ENCODE measurements at places on chromosomes 4 and X.

DNA sequence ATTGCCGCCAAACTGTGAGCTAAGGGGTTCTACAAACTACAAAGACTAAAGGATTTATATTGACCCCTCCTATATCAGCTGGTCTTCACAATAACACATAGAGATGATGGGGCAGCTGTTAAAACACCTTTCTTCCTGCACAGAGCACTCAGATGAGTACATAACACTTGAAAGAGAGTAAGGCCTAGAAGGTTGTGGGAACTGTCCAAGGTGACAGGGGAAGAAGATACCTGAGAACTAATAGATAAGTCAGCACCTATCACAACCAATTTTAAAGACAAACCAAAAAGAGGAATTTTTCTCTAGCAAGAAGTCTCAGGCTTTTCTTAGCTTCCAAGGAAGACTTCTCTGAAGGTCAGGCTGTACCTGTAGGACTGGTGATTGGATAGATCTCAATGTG lies 19.1 kb upstream of the CXCL6 start:
- DNase-seq, result no peak

- DNase-seq, result no peak
Observed at GRCh38 chrX:41153957-41154356, 68.7 kb downstream of the USP9X start.

- no peak for DNase-seq
Observed at GRCh38 chr4:138611721-138612120, 369.6 kb upstream of the SLC7A11 start.

DNA sequence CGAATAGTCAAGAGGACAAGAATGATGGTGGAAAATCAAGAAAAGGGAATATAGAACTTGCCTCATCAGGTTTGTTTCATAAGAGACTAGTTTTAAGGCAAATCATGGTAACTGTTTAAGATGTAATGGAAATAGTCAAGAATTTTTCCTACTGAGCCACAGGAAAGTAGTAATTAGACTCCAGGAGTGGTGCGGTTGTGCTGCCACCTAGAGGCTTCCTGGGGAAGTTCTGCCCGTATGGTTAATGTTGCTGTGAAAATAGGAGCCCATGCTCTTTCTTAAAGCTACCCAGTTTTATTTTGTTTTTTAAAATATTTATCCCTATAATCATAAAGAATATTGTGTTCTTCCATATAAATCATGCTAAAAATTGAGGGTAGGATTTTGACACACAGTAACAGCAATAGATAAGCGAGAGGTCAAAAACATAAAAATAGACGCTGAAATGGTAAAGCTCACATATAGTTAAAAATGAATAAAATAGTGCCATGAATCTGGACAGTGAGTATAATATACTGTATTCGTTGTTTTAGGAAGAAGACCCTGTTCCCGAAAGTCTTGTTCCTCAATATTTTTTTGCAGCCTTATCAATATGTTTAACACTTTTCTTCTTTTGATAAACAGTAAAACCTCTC lies 87.0 kb downstream of the PHOX2B start:
- no peak for DNase-seq

- no peak for DNase-seq
Observed at GRCh38 chr4:139108567-139109128, 68.4 kb downstream of the ELF2 start.

GRCh38 chrX:32571579-32571978 lies 639.8 kb downstream of the DMD start:
- no peak for DNase-seq

- DNase-seq, result no peak
Observed at GRCh38 chr4:101853028-101853427, 62.5 kb downstream of the BANK1 start.

GRCh38 chr4:76007089-76007862 lies at the start of gene CXCL9:
CXCL9 (minus strand) TSS chr4:76007509; CDS start chr4:76007449, 60 bp downstream.
- no peak for DNase-seq

DNA sequence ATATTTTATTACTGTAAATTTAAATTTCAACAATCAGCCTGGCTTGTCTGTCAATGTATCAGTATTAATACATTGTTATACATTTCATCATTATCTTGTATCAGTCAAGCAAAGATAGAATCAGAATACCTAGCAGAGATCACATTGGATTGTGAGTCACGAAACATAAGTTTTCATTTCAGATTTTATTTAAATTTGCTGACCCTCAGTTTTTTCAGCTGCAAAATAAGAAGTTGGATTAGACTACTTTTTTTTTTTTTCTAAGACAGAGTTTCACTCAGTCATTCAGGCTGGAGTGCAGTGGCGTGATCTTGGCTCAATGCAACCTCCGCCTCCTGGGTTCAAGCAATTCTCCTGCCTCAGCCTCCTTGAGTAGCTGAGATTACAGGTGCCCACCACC lies 33.4 kb upstream of the NKX3-2 start:
- DNase-seq, result no peak

DNA sequence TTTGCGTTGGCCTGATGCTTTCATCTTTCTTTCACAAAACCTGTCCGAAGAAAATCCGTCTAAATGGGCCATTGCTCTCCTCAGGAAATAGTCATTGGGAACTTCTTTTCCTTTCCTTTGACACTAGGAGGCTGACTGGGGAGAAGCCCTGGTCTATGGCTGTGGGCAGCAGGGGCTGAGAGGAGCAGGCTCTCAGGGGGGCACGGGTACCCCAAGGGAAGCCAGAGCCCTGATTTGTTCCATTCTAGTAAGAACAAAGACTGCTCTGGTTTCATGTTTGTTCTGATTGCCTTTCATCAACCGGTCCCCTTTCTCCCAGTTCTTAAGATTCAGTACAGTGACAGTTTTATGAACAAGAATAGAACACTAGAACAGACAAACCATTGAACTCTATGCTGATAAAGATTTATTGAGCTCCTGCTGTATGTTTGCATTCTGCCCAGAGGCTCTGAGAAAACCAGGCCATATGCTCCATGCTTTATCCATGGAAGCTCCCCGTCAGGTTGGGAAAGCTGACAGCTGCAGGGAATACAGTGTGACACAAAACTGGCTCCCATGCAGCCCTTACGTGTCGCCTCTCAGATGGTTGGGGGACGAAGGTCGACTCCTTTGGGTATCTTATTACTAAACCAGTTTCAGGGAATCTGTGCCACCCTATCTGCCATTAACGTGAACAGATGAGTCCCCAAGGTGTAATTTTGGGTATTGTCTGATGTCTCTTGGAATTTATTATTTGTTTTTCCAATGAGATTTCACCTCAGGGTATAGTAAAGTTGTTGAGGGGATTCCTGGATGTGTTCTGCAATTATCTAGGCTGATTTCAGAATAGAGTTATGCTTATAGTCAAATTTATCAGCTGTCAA lies 72.4 kb upstream of the MSANTD1 start:
- no peak for DNase-seq

GRCh38 chr4:65635051-65635821 lies 35.1 kb downstream of the EPHA5 start:
- no peak for DNase-seq

DNA sequence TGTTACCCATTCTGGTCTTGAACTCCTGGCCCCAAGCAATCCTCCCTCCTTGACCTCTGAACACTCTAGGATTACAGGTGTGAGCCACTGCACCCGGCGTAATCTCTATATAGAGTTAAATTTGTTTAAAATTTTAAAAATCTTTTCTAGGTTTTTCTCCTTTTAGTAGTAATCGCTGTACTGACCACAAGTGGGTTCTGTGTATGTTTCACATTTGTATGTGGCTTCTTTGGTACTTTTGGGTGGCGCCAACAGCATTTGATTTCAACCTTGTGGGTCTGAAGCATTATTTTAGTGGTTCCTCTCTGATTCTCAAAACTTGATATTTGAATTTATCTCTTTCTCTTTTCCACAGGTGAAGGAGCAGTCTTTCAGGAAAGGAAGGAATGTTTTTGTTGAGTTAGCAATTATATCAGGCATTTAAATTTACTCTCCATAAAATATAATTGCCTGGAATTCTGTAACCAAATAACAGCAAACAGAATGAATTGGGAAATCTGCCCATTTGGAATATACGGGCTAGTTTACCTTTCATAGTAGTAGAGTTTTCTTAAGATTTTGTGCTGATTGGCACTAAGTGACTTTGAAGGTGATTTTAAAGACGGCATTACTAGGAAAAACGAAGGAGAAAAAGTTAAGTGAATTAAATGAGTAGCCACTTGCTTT lies 29.5 kb downstream of the ARHGAP10 start:
- DNase-seq, result no peak

DNA sequence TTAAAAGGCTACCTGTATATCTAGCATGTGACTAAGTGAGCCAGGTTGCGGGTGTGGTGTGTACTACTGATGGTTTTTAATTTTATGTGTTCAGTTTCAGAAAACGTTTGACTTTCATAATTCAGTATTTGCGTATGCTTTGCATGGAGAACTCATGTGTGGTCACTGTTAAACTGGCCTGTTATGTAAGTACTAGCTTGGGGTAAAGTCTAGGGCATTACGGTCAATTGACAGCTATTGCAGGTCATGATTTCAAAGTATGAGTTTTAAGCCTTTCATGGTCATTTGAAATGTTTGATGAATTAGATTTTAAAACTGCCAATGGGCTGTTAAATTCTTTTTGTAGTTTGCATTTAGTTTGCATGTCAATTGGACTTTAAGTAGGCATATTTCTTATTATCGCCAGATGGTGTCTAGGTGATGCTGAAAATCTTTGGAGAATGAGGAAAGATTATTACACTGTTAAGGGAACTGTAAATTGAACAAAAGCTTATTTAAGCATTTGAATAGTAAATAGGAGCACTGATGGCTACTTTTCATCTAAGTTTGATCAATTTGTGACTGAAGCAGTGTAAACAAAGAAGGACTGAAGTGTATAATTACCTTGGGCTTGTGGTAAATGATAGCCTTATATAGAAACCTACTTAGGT lies 563.4 kb downstream of the DACH2 start:
- no peak for DNase-seq

- no peak for DNase-seq
Observed at GRCh38 chr4:186722796-186723291, 812 bp downstream of the FAT1 start.

DNA sequence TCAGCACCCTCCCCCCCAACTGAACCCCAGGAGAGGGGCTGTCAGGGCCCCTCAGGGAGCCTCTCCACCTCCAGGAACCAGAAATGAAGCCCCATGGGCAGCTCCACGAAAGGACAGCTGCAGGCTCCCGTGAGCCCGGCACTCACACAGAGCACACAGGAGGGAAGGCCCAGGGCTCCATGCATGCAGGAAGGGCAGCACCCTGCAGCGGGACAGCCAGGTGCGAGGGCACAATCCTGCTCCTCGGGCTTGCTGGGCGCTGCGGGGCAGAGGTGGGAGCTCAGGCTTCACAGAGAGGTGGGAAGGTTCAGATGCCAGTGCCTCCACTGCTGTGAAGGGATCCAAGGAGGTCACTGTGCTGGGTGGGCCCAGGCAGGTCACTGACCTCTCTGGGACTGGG lies 90.0 kb downstream of the HMX1 start:
- no peak for DNase-seq

GRCh38 chr4:102163404-102164140 lies 181.7 kb downstream of the SLC39A8 start:
- DNase-seq, result no peak

- DNase-seq, result no peak
Observed at GRCh38 chr4:81164126-81164525, 50.9 kb downstream of the PRKG2 start.

DNA sequence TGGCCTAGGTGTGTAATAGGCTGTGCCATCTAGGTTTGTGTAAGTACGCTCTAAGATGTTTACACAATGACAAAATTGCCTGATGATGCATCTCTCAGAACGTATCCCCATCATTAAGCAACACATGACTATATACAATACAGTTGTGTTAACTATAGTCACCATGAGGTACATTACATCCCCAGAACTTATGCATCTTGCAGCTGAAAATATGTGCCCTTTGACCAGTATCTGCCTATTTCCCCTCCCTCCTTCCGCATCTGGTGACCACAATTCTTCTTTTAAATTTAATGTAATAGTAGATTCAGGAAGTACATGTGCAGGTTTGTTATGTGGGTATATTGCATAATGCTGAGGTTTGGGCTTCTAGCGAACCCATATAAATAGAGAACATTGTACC lies 239.8 kb upstream of the IL1RAPL1 start:
- DNase-seq, result no peak

- DNase-seq, result no peak
Observed at GRCh38 chrX:50881028-50881427, 29.5 kb upstream of the BMP15 start.

GRCh38 chrX:39613997-39614679 lies 483.6 kb downstream of the BCOR start:
- DNase-seq, result no peak

DNA sequence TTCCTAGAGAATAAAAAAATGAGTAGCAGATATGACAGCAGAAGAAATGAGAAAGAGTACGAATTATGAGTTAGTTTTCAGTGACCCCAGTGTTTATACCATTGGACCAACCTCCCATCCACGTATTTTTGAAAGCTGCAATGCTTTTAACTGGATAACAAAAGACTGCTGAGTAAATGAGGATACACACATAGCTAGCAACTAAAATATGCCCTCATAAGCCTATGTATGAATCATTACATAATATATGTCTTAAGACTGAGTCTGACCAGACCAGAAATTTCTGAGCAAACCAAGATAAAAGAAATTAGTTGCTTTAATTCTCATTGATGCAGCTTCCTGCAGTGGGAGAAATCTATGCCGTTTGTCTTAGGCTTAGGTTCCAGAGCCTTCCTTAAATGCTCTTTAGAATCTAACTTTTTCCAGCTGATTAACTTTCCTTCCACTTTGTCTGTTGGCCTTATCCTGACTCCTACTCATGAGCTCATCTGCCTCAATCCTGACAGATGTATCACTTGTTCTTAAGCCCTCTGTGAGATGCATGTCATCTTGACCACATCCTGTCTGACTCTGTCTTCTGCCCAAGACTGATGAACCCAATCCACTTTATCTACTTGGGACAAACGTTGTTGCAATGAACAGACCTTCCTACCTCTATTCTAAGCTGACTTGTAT lies 301.4 kb upstream of the AADAT start:
- no peak for DNase-seq

DNA sequence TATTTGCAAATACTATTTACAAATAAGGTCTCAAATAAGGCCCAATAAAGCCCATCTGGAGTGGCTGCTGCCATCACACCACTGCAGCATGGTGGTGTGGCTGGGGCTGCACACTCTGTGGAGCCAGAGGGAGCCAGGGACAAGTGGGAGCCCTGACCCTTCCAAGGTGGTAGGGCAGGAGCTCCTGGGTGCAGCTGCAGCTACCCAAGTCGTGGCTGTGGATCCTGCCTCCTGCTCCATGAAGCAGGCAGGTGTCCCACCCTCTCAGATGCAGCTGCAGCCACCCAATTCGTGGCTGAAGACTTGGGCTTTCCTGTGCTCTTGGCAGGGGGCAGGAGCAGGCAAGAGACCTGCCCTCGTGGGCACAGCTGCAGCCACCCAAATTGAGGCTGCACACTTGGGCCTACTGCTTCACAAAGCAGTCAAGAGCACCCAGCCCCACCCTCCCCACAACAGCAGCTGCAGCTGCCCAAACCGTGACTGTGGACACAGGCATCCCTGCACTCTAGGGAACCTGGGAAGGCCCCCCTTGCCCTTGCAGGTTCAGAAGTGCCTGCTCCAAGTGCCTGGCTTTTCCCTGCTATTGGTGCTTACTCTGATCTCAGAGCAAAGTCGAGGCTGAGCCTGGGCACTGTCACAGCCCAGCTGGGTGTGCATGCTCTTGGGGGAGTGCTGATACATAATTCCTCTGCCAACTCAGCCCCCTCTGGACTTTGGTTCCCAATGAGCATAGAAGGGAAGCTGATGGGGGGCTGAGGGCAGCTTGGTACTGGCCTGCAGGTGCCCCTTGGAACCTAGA lies 614.8 kb downstream of the PCDH18 start:
- no peak for DNase-seq

- DNase-seq, result no peak
Observed at GRCh38 chrX:110218591-110218990, 99.3 kb downstream of the AMMECR1 start.

GRCh38 chr4:41214136-41214824 lies at the start of gene APBB2:
APBB2 (minus strand) TSS chr4:41214542; CDS start chr4:41033254, 181,288 bp downstream.
- no peak for DNase-seq

- DNase-seq, result no peak
Observed at GRCh38 chrX:46547857-46548256, 2.6 kb upstream of the ZNF674 start.
